Glutamatergic neuron (in vitro differentiated cells): ENCODE measurements at places on chromosomes 11 and 22. TPM values are rescaled to one million over a fixed set of nuclear protein-coding genes. Genes with fewer than 3 reads are reported as not detected.

Gene LYVE1
- total RNA-seq, result not detected

Gene VWCE
- total RNA-seq, result 27.3 TPM

Gene NRIP3
- total RNA-seq, result 2.7 TPM

Gene APOBEC3G
- 1.0 TPM for total RNA-seq

Gene PRAME
- 1.9 TPM for total RNA-seq

Gene SEZ6L
- 109 TPM for total RNA-seq

Gene MGAT3
- total RNA-seq, result 12.8 TPM
